ENCODE measurements at places on chromosomes 13 and 19.

GRCh38 chr13:49213997-49214916 is 5.9 kb upstream of the MLNR start:
- DNase-seq: no peak

DNA sequence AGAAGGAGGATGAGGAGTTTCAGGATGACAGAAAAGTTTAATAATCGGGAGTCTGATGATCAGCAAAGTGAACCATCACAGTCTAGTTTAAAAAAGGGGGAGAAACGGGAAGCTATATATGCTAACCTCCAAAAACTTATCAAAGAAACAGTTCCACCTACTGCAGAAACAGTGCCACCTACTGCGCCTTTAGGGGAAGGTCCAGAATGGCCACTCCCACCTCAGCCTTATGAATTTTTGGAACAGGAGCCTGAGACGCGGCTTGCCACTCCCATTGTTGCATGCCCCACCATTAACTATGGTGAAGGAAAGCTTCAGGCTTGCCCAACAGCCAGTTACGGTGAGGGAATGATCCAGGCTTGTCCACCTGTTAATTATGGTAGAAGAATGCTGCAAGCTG is 929.0 kb downstream of the SLITRK6 start:
- no peak for DNase-seq

GRCh38 chr19:44876930-44877535 is 14.0 kb upstream of the TOMM40 start:
- DNase-seq: no peak

DNA sequence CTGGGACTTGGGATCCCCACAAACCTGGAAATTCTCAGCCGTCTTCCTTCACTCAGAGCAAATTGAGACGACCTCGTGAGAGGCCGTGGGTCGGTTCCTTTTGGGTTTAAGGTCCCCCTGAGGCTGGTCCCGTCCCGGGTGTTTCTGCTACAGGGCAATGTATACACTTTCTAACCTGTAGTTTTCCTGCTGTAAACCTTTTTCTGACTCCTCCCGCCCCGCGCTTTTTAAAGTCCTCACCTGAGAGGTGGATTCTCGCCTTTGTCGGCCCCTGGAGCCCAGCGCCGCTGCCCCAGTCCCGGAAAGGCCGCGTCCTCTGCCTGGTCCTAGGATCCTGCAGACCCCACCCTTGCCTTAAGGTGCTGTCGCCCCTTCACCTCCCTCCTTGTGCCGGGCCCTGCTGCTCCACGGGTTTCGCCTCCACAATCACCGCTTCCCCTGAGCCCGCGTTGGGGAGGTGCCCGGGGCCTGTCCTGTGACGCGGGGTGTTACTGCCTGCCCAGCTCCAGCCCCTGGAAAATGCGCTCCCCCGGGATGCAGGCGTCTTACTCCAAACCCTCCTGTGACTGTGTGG is 391 bp downstream of the ZNF761 start:
- no peak for DNase-seq

- DNase-seq: no peak
Measured at GRCh38 chr19:6061376-6062130, 48.7 kb downstream of the RFX2 start.

- DNase-seq: no peak
Measured at GRCh38 chr13:39810091-39810877, 154.8 kb downstream of the COG6 start.

DNA sequence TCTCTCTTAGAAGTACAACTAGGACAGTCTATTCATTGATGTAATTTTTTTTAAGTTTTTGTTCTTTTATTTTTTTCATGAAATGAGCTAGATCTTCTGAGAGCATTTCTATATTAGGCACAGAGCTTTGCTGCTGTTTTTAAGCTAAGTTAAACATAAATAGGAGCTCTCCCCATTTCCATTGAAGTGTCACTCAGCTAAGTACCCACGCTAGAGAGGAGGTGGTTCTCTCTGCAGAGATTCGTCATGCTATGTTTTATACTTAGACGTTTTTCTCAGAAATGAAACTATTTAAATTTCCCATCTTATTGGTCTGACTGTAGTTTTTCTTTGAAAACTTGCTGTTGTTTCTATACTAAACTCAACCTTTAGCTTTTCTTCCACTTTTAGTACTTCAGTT is 271.5 kb downstream of the PCDH9 start:
- no peak for DNase-seq

DNA sequence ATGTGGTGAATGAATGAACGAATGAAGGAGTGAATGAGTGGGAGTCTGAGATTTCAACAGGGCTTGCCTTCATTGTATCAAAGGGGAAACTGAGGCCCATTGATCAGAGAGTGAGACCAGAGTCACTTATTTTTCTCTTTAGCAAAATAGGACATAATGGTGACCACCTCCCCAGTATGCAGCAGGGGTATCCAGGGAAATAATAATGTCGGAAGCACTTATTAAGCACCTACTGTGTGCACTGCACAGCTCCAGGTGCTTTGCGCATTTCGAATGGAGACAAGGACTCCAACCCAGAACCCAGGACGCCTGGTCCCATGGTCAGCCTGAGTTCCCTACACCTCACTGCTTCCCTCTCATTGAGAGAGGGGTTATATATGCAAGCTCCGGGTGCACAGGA is 26.8 kb upstream of the SEMA6B start:
- no peak for DNase-seq

- DNase-seq: no peak
Measured at GRCh38 chr19:43997631-43998290, 5.0 kb upstream of the ZNF230 start.

DNA sequence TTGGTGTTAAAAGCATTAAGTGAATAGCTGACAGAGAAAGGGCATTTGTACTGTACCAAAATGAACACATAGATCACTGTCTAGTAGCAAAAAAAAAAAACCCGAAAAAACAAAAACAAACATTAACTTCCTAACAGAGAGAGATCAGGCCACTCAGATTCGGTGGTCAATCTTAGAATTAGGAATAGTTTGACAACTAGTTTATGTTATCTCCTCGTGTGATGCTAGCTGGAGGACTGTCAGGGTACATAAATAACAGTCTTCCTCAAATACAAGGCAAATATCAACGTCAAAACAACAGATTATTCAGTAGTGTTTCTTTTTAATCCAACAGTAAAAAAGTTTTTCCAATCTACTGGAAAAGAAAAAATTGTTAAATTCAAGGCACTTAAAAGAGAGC is 1.7 kb downstream of the ZMYM5 start:
- DNase-seq: no peak

DNA sequence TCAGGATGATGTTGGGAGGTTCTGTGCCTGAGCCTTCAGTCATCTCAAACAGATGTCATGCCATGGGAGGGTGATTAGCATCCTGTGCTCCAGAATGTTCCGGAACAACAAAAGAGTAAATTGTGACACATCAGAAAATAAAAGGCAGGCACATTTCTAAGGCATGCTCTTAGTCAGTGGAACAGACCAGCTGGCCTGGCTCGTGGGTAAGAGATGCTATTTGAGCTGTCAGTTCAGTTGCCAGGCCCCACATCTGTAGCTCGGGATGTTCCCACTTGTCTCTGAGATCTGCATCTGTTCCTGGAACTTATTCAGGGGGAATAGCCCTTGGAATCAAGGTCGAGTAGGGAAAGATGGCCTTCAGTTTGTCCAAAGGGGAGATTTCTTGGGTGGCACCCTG is 26.0 kb downstream of the OLFM4 start:
- DNase-seq: no peak

DNA sequence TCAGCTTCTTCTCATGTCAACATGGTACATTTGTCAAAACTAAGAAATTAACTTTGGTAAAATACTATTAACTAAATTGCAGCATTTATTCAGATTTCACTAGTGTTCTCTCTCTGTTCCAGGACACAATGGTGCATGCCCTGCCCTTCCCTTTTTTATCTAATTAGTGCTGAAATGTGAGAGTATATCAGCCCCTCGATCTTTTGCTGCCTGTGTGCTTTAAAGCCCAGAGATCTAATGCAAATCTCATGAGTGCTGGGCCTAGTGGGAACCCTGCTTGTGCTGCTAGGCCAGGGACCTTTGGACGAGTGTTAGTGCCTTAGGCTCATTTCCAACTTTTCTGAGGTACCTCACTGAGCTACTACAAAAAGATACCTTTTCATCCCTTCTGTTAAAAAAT is 221.1 kb upstream of the EDNRB start:
- DNase-seq: no peak

GRCh38 chr13:53018690-53019647 is 9.6 kb upstream of the OLFM4 start:
- DNase-seq: no peak

GRCh38 chr19:771332-771785 is 20.4 kb downstream of the MISP start:
- DNase-seq: no peak

- DNase-seq: no peak
Measured at GRCh38 chr13:111958612-111959395, 108.1 kb upstream of the SOX1 start.

DNA sequence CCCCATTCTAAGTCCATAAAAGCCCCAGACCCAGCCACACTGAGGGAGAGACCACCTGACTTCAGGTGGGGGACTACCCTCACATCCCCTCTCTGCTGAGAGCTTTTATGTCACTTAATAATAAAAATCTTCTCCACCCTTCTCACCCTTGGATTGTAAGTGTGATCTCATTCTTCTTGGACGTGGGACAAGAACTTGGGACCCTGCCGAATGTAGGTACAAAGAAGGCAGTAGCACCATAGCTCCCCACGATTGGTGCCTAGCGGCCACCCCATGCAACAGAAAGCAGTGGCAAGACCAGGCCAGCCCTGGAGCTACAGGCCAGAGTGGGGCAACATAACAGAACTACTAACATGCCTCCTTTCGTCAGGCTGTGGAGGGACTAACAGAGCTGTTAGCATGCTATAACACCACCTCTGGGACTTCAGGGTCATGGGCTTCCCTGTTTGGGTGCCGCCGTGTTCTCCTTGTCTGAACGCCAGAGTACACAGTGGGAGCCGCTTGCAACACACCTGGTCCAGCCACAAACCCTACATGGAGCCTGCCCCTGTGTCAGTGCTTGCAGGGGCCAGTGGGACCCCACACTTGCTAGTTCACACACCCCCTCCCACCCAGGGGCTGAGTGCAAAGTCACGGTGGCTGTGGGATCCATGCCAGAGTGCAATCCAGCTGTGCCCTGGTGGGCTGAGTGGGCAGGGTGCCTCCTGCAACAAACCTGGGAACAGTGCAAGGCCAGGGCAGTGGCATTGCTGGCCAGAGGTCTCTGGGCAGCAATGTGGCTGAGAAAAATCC is 5.2 kb upstream of the FBXO17 start:
- no peak for DNase-seq

GRCh38 chr13:20939662-20940061 is 37.1 kb upstream of the XPO4 start:
- DNase-seq: no peak

DNA sequence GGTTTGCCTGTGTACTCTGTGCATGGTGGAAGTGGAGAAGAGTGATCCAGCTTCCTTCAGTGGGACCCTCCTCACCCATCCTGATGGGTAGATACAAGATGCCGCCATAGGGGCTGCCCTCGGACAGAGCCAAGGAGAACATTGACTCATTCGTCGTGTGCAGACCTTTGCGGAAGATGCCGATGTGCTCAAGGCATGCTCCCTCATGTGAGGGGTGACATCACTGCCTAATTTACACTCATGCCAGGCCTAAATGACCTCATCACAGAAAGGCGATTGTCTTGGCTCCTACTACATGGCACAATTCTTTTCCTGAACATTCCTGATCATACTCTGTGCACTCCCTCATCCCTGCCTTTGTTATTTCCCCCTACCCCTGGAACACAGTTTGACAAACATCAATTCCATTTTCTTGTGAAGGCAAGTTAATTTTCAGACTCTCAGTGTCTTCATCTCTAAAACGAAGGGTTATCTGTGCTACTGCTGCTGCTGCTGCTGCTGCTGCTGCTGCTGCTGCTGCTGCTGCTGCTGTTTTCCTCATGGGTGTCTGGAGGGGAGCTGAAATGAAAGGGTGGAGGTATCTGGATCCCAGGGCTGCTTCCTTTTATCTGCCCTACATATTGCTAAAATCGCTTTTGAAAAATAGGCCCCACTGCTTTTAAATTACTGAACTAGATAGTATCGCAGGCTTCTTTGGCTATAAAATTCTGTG is 146.5 kb upstream of the ARGLU1 start:
- no peak for DNase-seq

DNA sequence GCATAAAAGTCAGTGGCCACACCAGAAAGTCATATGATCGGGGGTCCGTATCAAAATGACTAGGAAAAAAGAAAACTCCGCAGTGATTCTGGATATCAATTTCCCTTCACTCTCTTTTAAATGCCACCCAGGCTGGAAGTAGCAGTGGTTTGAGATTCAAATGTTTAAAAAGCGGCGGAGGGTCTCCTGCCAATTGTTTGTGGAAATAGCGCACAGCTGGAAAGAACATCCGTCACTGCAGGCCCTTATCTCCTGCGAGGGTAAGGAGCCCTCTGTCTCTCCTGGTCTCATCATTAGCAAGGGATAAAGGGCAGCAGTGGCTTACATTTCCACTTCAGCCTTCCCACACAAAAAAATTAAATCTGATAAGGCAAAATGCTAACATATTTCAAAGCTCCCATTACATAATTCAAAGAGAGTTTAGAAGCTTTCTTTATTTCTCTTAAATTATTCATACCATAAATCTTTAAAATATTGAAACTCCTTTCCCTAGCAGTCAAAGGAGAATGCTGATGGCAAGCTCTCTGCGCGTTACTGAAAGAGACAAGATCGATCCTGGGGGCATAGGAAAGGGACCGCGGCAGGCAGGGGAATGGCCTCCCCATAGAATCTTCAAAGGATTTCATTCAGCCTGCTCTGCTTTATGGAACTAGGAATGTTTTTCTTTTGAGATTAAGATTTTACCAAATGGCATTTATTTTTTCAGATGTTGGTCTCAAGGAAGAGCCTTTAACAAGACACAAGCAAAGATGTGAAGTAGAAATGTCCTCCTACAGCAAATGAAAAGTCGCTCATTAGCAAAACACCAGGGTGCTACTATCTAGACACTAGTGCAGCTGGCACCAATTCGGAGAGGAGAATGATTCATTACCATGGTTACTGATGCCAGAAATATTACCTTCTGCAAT is 35.0 kb downstream of the AMER2 start:
- no peak for DNase-seq

GRCh38 chr13:41491436-41491835 is 34.1 kb downstream of the RGCC start:
- DNase-seq: no peak

DNA sequence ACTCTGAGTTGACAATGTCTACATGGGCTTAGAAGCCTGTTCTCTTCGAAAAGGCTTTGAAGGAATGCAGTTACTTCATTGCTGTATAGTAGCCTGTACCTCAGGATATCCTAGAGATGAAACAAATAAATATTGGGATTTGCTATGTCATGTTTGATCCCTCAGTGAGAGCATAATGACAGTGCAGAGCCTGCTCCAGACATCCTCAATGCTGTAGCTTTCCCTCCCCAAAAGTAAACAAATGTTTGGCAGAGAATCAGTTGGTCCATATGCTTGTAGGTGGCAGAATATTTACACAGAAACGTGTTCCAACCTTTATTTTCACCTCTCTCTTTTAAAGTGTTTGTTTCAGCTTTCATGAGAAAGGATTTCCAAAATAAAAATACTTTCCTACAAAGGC is 515.3 kb upstream of the SGCG start:
- no peak for DNase-seq

- DNase-seq: no peak
Measured at GRCh38 chr13:113806104-113806471, 47.1 kb downstream of the TMEM255B start.
